ENCODE measurements at places on chromosomes 3 and 15. TPM values are rescaled to one million over a fixed set of nuclear protein-coding genes. Genes with fewer than 3 reads are reported as not detected.

- no peak for DNase-seq
- no peak overlapping the region for H3K4me3 ChIP-seq
- no peaks in the 10 kb centered on the region for H3K27me3 ChIP-seq
- H3K27ac ChIP-seq = no peak overlapping the region
- no peaks in the 10 kb centered on the region for H3K36me3 ChIP-seq
These were observed 30.5 kb downstream of the ACAN start for GRCh38 chr15:88833731-88834100.

DNA sequence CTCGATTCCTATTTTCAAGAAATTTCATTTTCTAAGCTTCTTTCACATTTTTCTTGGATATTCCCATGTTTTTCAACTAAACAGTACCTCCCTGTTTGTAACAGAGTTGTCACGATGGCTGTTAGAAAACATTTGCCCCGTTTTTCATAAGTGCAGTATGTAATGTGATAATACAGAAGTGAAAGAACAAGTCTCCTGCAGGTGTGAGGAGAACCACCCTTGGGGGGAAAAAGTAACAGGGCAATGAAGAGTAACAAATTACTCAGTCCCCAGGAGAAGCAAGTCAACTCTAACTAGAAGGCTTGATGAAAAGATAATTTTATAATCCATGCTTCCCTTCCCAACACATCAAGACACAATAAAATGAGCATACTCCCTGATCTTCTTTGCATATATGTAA, 493.3 kb downstream of the FOXP1 start:
- peaks cover 76% of the 10 kb centered on the region for H3K4me1 ChIP-seq
- DNase-seq = no peak
- H3K27ac ChIP-seq = no peak overlapping the region
- no peaks in the 10 kb centered on the region for H3K27me3 ChIP-seq
- H3K4me3 ChIP-seq = no peak overlapping the region

GRCh38 chr3:95751509-95751908, 1062.9 kb upstream of the EPHA6 start:
- DNase-seq = no peak
- no peak overlapping the region for H3K4me3 ChIP-seq
- H3K27ac ChIP-seq = no peak overlapping the region
- no peaks in the 10 kb centered on the region for H3K4me1 ChIP-seq

DNA sequence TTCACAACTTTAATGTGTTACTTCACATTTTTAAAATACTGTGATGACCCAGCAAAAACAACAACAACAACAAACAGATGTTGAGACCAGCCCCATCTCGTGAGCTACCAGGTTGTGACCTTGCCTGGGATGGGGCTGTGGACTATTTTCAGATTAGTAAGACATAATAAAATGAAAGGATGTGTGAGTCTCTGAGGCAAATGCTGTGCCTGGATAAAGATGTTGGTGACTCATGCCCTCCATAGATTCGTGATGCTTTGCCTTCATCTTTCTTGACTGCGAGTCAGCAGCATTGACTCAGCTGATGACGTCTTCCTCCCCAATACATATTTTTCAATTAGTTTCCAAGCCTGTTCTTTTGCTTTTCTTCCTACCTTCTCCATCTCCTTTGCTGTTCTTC, 453.0 kb upstream of the CFAP20DC start:
- H3K36me3 ChIP-seq = no peaks in the 10 kb centered on the region
- H3K27me3 ChIP-seq = no peaks in the 10 kb centered on the region
- H3K27ac ChIP-seq = no peak overlapping the region

Gene TMIE
- total RNA-seq = 3.1 TPM

Gene SLC2A2
- total RNA-seq = not detected

GRCh38 chr15:78070049-78070700, 7.3 kb downstream of the TBC1D2B start:
- H3K4me1 ChIP-seq = peaks cover 96% of the 10 kb centered on the region
- no peaks in the 10 kb centered on the region for H3K27me3 ChIP-seq
- no peaks in the 10 kb centered on the region for H3K36me3 ChIP-seq

Gene FBXL2
- not detected for total RNA-seq
